Upper lobe of left lung (tissue), 6 donors: ENCODE measurements at places on chromosomes 7 and 10.

GRCh38 chr7:15675379-15675778 lies 11.1 kb downstream of the MEOX2 start:
- DNase-seq, result no peak

GRCh38 chr10:98378722-98379121 lies 36.3 kb downstream of the PYROXD2 start:
- DNase-seq, result no peak

GRCh38 chr10:51082857-51083256 lies 8.6 kb downstream of the PRKG1 start:
- no peak for DNase-seq

- no peak for DNase-seq
These were observed 236.9 kb downstream of the REEP3 start for GRCh38 chr10:63758080-63758479.

GRCh38 chr7:24476227-24476626 lies 97.0 kb upstream of the PALS2 start:
- DNase-seq, result no peak

DNA sequence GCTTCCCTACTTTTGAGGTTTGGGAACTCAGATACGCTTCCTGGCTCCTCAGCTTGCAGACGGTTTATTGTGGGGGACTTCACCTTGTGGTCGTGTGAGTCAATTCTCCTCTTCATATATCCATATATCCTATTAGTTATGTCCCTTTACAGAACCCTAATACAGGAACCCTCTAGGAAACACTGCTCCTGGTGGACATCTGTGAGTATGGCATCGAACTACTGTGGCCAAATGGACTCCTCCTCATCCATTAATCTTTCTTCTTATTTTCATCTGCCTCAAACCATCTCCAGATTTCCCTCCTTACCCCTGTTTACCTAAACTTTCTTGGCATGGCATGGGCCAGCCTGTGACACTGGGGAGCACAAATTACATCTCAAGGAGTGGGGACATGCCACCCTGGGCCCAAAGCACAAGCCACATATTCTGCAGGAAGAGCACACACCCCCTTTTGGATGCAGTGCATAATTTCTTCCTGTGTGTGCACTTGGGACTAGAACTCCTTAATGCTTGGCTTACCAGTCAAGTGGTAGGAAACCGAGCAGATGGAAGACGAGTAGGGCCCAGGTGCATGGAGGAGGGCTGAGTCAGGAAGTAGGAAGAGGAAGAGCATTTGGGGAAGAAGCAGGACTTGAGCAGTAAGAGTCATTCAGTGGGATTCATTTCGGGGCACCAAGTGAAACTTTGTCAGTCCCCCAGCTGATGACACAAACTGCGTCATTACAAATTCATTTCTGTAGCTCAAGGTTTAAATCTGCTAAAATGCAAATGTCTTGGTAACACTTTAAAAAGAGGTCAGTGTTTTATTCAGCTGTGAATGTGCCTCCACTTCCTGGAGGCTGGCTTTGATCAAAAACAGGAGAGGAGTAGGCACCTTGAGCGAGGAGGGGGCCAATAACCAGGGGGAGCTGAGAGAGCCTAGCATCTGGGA lies 80.8 kb upstream of the PLXNA4 start:
- no peak for DNase-seq

DNA sequence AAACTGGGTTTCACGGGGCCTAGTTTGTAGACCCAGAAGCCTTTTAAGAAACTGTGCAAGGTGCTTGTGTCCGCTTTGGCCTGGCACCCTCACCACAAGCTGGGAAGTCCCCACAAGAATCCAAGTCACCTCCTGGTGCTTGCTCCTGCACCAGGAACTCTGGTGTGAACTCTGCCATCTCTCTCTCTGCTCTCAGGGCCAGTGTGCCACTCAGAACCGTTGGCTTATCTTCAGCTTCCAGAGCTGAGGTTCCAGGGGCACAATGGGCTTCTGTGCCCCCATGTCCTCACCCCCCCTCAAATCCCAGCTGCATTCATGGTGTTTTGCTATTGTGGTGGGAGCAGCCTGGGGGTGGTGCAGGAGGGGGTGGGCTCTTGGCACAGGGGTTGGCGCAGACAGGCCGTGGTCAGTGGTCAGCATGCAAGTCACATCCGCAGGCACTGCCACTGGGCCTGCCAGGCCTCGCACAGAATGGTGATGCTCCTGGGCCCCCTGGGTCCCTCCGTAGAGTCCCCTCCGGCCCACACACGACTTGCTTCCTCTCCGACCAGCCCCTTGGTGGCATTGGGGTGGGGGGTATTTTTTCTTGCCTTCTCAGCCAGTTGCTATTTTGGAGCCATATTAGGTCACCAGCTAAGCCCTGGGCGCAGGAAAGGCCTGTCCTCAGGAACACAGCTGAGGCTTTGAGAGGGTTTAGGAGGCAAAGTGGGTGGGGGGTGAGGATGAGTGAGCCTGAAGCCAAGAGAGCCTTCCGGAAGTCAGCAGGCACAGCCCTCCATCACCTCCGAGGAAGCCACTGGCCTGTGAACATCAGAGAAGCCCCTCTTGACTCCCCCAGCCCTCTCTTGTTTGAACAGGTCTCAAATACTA lies 3.0 kb downstream of the ZCCHC24 start:
- no peak for DNase-seq

DNA sequence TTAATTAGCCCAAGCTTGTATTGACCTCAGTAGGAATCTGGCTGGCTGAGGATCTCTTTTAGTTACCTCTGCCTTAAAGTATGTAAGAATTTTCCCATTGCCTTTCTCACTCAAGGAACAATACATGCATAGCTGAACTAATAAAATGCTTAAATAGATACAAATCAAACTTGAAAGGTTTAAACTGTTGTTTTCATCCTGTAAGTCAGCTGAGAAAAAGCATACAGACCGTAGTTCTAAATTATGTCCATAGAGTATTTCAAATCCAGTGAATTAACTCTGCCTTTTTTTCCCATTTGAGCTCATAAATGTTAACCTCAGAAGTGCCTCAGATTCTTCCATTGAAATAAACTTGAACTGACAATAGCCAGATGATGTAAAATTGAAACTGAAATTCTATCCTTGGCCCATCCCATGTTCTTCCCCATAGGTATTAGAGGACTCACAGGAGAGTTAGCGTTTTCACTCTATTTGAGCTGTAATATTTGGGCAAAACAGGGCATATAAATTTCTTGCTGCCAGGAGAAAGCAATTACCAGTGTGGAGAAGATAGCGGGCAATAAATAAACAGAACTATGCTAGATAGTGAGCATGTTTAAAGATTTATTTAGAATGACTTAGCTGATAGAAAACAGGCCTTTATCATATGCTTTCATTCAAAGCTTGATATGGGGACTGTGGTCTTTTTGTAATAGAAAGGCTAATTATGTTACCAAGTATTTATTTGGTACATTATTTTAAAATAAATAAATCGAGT lies 163.7 kb downstream of the WNT2 start:
- DNase-seq, result no peak
